ENCODE measurements at places on chromosomes 3 and 15.

DNA sequence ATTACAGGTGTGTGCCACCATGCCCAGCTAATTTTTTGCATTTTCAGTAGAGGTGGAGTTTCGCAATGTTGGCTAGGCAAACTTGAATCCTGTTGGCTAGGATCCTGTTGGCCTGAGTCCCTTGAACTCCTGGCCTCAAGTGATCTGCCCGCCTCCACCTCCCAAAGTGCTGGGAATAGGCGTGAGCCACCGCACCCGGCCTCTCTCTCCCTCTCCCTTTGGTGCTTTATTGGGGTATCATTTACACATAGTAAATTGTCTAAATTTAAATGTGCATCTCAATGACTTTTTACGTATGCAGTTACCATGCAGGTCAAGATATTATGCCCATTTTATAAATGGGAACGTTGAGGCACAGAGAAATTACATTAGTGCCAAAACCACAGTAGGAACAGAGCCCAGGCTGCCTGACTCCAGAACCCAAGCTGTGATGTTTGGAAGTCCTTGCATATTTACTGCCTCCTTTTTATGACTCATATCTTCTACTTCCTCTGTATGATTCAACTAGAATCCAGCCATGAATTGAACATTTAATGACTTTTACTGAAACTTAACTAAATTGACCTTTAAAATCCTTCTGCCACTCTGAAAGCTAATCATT is 34.0 kb upstream of the RPP14 start:
- no peak for DNase-seq

DNA sequence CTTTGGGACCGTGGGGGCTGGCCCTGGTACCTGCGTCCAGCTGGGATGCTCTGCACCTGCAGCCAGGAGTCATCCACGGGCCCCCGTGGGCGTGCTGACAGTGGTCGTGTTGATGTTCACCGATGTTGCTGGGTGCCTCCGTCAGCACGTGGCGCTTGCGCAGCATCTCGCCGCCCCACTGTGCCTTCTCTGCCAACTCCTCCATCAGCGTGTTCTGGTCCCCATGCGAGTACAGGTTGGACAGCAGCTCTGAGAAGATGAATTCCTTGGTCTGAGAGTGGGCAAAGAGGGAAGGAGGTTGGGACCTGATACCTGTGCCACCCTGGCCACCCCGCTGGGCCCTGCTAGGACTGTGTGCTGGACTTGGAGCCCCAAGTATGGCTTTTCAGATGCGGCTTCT is 61.4 kb downstream of the ADAMTS7 start:
- no peak for DNase-seq

DNA sequence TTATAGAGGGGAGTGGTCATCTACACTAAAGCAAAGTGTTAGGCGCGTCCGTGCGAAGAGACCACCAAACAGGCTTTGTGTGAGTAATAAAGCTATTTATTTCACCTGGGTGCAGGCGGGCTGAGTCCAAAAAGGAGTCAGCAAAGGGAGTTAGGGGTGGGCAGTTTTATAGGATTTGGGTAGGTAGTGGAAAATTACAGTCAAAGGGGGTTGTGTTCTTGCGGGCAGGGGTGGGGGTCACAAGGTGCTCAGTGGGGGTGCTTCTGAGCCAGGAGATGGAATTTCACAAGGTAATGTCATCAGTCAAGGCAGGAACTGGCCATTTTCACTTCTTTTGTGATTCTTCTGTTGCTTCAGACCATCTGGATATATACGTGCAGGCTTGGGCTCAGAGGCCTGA is 47.1 kb downstream of the OIP5 start:
- no peak for DNase-seq

DNA sequence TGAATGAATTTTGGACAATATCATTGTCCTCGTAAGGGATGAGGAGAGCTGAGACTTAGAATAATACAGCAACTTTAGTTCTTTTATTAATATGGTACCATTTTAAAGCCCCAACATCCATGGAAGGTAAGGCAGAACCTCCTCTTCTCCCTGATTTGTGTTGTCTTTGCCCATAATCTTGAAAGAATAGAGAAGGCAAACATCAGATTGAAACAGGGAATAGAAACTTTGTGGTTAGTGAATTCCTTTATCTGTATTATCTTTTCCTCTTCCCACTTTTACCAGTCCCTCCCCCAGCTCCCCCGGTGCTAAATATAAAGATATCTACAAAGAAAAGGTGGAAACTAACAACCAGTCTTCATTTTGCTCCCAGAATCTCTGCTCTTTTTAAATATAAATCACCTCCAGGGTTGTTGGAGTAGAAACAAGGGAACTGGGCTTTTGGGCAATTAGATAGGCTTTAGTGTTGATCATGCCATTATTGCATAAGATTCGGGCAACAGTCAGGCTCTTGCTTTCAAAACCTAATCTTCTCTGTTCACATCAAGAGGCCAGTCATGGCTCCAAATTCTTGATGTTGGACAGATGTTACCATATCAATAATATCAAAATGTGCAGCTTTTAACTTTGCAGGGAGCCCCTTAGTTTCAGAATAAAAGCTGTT is 32.5 kb downstream of the ITPR1 start:
- no peak for DNase-seq

GRCh38 chr3:50388720-50389413 is 29.5 kb upstream of the TMEM115 start:
- no peak for DNase-seq

DNA sequence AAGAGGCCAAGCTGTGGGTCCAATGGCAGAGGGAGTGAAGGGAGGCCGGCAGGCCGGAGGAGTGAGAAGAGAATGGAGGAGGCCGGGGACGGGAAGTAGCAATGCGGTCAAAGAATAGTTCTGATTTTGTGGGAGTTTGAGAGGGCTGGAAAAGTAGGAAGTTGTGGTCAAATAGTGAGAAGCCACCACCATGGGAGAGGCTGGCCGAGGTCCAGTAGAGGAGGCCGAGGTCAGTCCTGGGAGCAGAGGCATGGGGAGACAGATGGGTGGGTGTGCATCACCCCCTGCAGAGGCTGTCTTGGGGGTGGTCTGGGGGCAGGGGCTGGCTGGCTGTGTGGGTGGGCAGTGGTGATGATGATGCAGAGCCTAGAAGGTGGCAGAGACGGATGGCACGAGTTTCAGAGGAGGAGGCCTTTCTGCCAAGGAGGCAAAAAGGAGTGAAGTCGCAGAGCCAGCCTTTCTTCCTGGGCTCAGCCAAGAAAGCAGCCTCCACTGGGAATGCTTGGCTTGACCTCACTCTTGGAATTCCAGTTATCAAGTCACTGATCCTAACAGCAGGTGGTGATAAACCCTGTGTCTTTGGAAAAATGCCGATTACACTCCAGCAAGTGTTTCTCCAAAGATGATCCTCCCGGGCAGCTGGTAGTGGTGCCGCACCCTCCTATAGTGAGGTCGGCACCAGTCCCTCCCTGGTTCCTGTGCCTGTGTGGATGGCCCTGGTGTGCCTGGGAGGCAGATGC is 57.3 kb downstream of the ARNT2 start:
- no peak for DNase-seq

DNA sequence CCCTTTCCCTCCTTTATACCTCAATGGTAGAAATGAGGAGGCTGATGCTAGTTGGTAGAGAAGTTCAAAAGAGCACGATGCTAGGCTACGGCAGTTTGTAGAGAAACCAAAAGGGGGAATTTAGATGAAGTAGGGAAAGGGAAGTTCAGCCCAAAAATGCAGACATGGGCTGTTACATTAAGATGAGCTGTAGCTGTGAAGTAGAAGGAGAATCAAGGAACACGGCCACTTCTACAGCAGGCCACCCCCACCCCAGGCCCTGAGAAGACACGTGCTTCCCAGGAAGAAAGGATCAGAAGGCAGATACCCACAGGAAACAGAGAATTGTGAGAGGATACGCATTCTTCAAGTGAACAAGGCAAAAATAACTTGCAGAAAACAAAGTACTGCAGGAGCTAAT is 2.1 kb upstream of the PARP14 start:
- no peak for DNase-seq

- DNase-seq: no peak
Observed at GRCh38 chr3:58357402-58357801, 24.7 kb downstream of the PXK start.

GRCh38 chr15:25993506-25993905 is 130.4 kb upstream of the ATP10A start:
- DNase-seq: no peak

DNA sequence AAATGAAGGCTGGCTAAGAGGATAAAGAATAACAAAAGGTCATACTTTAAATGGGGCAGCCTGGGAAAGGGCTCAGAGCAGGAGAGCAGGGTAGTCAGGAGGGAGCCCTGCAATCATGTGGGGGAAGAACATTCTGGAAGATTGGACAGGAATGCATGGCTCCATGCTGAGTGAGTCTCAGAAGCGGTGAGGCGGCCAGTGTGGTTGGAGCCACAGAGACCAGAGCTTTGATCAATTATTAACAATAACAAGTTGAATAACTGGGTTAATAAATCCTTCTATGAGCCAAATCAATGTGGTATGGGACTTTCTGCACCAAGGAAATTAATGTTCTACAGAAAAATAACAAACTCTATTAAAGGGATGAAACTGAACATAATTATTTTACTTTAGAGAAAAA is 57.9 kb upstream of the DCUN1D1 start:
- DNase-seq: no peak
